ENCODE measurements at places on chromosomes 5 and 9. TPM values are rescaled to one million over a fixed set of nuclear protein-coding genes. Genes with fewer than 3 reads are reported as not detected.

GRCh38 chr5:179211068-179211467 is 134.2 kb downstream of the ADAMTS2 start:
- no peak overlapping the region for H3K27ac ChIP-seq
- DNase-seq, result peak; percentile 29
- H3K4me3 ChIP-seq, result no peak overlapping the region
- no peaks in the 10 kb centered on the region for H3K36me3 ChIP-seq

DNA sequence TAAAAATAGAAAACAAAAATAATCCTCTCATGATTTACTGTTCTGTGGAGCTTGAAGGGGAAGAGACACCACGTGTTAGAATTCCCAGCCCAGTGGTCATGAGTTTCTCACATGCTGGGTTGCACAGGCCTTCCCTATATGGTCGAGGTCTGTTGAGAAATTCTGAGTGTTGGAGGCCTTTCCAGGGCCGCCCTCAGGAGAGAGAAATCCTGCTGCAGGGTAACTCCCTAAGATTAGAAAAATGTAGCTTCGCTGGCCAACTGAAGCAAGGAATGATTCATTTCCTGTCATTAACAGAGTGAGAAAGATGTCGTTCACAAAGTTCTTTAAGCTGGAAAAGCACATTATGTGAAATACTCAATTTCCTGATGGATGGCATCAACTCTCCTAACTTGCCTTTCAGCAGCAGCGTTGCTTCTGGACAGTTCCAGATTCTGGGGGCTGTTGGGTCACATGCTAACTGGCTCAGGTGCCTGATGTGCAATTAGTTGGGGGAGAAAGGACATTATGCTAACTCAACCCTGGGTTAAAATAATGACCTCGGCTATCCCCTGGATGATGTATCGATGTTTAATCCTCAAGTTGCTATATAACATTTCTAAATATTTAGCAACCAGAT is 104.8 kb upstream of the CD180 start:
- peak overlapping the region; percentile 70 for H3K27ac ChIP-seq
- no peaks in the 10 kb centered on the region for H3K36me3 ChIP-seq
- H3K4me1 ChIP-seq, result peaks cover 22% of the 10 kb centered on the region
- H3K27me3 ChIP-seq, result no peaks in the 10 kb centered on the region
- DNase-seq, result peak; percentile 82
- H3K4me3 ChIP-seq, result no peak overlapping the region

GRCh38 chr9:129235931-129236331 is 57.9 kb upstream of the IER5L start:
- H3K36me3 ChIP-seq, result no peaks in the 10 kb centered on the region
- H3K27me3 ChIP-seq, result no peaks in the 10 kb centered on the region
- DNase-seq, result no peak
- H3K4me1 ChIP-seq, result peaks cover 6% of the 10 kb centered on the region
- H3K27ac ChIP-seq, result no peak overlapping the region

- H3K27ac ChIP-seq, result no peak overlapping the region
- H3K4me1 ChIP-seq, result no peaks in the 10 kb centered on the region
- H3K4me3 ChIP-seq, result no peak overlapping the region
These were observed 110.7 kb downstream of the OLFM1 start for GRCh38 chr9:135198144-135198543.

DNA sequence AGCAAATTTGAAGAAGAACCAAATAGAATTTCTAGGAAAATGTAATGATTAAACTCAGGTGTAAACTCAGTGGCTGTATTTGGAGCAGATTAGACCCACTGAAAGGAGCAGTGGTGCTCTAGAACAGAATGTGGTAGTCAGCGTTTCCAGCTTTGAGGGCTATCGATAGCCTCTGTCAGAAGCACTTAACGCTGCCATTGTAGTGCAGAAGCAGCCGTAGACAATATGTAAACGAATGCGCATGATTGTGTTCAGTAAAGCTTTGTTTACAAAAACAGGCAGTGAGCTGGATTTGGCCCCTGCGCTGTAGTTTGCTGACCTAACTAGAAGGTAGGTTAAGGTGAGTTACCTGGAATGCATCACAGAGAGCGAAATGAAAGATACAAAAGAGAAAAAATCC is 72.0 kb downstream of the FAM78A start:
- DNase-seq, result no peak
- H3K4me3 ChIP-seq, result no peak overlapping the region
- no peak overlapping the region for H3K27ac ChIP-seq
- H3K4me1 ChIP-seq, result no peaks in the 10 kb centered on the region
- peaks cover 29% of the 10 kb centered on the region for H3K36me3 ChIP-seq
- H3K27me3 ChIP-seq, result no peaks in the 10 kb centered on the region

DNA sequence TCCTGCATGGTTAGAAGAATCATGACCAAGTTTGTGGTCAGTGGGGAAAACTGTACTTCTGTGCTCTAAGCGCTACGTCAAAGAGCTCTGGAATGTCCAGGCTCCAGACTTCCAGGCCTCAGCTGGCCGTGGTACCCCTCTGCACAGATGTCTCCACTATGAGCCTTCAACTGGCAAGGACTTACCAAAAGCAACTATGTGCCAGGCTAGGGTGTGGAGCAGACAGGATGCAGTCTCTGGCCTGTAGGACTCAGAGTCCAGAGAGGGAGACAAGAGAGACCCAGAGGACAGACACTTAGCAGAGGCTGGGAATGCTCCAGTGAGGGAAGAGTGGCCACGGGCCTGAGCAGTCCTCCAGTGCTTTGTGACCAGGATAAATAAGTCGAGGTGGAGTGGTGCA is 31.0 kb upstream of the TCF7 start:
- peaks cover 2% of the 10 kb centered on the region for H3K4me1 ChIP-seq
- peak; percentile 12 for DNase-seq
- H3K4me3 ChIP-seq, result no peak overlapping the region

DNA sequence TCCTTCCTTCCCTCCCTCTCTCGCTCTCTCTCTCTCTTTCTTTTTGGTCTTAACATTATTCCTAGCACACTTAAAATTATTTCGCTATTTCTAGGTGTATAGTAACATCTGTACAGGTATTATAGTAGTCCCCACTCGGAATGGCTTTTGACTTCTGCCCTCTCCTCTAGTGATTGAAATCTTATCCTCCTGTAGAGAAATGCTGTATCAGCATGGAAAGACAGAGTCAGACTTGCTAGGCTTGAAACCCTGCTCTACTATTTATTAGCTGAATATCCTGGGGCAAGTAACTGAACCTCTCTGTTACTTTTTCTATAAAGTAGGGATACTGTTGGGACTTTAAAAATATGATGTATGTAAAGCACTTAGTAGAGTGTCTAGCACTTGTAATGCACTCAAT is 681.9 kb upstream of the C9orf72 start:
- DNase-seq, result no peak
- H3K27ac ChIP-seq, result no peak overlapping the region
- no peak overlapping the region for H3K4me3 ChIP-seq
- H3K36me3 ChIP-seq, result no peaks in the 10 kb centered on the region

DNA sequence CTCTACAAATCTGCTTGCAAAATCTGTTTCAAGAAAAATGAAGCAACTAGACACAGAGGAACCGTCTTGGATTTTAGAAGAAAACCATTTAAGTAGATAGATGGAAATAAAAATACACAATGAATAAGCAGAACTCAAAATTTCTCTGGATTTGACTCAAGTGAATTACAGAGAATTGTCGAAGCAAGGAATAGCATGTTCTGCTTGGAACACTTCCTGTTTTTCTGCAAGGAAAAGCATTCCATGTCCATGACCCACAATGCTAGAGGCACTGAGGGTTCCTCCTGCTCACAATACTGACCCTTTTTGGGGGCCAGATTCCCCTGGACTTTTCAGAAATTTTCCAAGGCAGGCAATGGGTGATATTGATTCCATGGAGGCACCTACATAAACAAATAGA is 29.8 kb downstream of the PRUNE2 start:
- H3K27ac ChIP-seq, result no peak overlapping the region
- H3K27me3 ChIP-seq, result no peaks in the 10 kb centered on the region
- peak; percentile 41 for DNase-seq
- H3K36me3 ChIP-seq, result no peaks in the 10 kb centered on the region
- H3K4me3 ChIP-seq, result no peak overlapping the region

DNA sequence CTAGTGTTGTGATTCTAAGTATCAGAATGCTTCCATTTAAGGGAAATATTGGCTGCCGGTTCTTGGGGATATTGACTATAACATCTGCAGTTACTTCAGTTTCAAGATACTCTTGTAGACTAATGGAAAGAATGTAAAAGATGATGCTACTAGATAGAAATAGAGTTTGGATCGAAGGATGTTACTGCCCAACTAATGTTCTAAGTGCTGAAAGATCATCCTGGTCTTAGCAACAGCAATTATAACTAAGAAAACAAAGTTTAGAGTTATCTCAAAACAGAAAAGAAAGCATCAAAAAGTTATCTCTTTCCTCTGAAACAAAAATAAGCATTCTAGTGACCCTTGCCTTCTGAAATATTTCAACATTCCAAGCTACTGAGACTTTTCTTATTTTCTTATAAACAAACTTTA is 49.9 kb downstream of the ITGA1 start:
- no peaks in the 10 kb centered on the region for H3K27me3 ChIP-seq
- H3K4me1 ChIP-seq, result peaks cover 16% of the 10 kb centered on the region
- H3K4me3 ChIP-seq, result no peak overlapping the region
- H3K27ac ChIP-seq, result peak overlapping the region; percentile 94
- peak; percentile 64 for DNase-seq

GRCh38 chr5:112119969-112120368 is 299.1 kb downstream of the EPB41L4A start:
- H3K4me3 ChIP-seq, result no peak overlapping the region
- no peaks in the 10 kb centered on the region for H3K4me1 ChIP-seq
- DNase-seq, result no peak
- no peak overlapping the region for H3K27ac ChIP-seq
- no peaks in the 10 kb centered on the region for H3K27me3 ChIP-seq

GRCh38 chr5:8340739-8341344 is 471.9 kb downstream of the MTRR start:
- H3K36me3 ChIP-seq, result no peaks in the 10 kb centered on the region
- no peaks in the 10 kb centered on the region for H3K27me3 ChIP-seq
- H3K4me3 ChIP-seq, result no peak overlapping the region
- DNase-seq, result peak; percentile 23
- H3K4me1 ChIP-seq, result no peaks in the 10 kb centered on the region

GRCh38 chr5:171309276-171310211 is 496 bp downstream of the TLX3 start:
- H3K36me3 ChIP-seq, result no peaks in the 10 kb centered on the region
- H3K27me3 ChIP-seq, result peaks cover 98% of the 10 kb centered on the region
- DNase-seq, result no peak
- H3K4me1 ChIP-seq, result peaks cover 1% of the 10 kb centered on the region

- H3K27me3 ChIP-seq, result no peaks in the 10 kb centered on the region
- no peaks in the 10 kb centered on the region for H3K4me1 ChIP-seq
- H3K4me3 ChIP-seq, result no peak overlapping the region
- no peak for DNase-seq
- H3K36me3 ChIP-seq, result peaks cover 31% of the 10 kb centered on the region
These were observed 46.2 kb downstream of the TENT4A start for GRCh38 chr5:6759401-6759800.

DNA sequence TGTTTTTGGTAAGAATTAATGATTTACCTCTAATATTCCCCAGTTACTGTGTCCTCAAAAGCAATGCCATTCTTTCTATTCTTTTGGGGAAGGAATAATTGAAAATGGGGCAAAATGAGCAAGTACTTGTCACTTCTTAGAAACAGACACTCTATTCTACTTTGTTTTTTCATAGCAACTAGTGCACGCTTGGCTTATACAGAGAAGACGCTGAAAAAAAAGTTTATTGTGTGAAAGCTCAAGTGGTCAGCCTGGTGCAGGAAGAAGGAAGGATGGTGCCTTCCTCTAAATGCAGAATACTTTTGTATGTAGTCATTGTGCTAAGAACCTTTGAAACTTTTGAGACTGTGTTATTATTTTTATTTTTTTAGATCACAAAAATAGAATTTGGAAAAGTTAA is 29.6 kb downstream of the ANKDD1B start:
- no peak overlapping the region for H3K4me3 ChIP-seq
- no peak overlapping the region for H3K27ac ChIP-seq
- no peaks in the 10 kb centered on the region for H3K27me3 ChIP-seq
- H3K36me3 ChIP-seq, result no peaks in the 10 kb centered on the region

DNA sequence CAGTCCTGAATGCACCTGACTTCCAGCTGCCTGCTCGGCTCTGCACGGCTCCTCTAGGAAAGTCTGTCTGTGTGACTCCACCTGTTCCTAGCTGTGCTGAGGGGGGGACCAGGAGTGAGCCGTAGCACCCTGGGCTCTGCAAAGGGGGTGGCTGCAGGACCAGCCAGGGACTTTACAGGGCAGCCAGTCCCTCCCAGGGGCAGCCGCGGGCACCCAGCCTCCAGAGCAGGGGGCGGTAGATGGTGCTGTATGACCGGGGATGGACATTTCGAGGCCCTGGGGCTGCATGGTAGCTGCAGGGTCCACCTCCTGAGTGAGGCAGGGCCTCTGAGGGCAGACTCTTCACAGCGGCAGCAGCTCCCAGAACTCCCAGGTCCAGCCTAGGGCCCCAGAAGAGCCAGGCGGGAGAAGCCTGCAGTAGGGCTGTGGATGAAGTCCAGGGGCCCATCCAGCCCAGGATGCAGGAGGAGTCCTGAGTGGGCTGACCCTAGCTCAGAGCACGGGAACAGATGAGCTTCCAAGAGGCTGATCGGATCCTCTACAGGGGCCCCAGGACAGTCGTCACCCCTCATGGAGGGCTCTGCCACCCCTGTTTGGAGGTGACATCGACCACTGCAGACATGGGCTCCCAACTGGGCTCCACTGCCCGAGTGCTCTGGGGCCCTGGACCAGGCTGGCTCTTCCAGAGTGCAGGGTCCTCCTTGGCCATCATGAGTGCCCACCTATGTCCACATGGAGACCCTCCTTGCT is 105.4 kb downstream of the ZNF354C start:
- H3K36me3 ChIP-seq, result peaks cover 9% of the 10 kb centered on the region
- no peak for DNase-seq
- no peak overlapping the region for H3K27ac ChIP-seq
- no peaks in the 10 kb centered on the region for H3K4me1 ChIP-seq
- no peaks in the 10 kb centered on the region for H3K27me3 ChIP-seq

GRCh38 chr9:37034938-37035647 is 1.0 kb upstream of the PAX5 start:
- peaks cover 93% of the 10 kb centered on the region for H3K27me3 ChIP-seq
- no peak overlapping the region for H3K27ac ChIP-seq
- H3K36me3 ChIP-seq, result no peaks in the 10 kb centered on the region
- no peak for DNase-seq
- no peaks in the 10 kb centered on the region for H3K4me1 ChIP-seq

The SPEF2 gene
- 2.3 TPM for total RNA-seq

The MEF2C gene
- total RNA-seq, result 6.8 TPM

The TMEM215 gene
- not detected for total RNA-seq

The MROH2B gene
- total RNA-seq, result not detected
